ENCODE measurements at places on chromosomes 1 and 21.

- peak; percentile 53 for DNase-seq
Observed at GRCh38 chr1:231629132-231629531, 2.5 kb downstream of the DISC1 start.

DNA sequence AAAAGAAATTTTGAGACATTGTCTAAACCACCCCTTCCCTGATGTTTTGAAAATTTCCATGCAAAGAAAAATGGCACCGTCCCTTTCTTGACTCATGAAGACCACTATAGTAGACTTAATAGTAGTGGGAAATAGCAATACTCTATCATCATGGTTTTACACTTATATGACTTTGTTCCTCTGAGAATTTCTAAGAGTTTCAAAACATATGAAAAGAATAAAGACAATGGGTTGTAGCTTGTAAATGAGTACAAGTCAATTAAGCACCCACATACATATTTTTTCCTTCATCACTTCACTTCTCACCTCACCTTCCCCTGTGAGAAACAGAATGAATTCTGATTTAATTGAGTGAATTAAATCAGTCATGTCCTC lies 151.7 kb downstream of the LYPLAL1 start:
- DNase-seq: no peak

GRCh38 chr1:201113451-201114244 lies 1.4 kb upstream of the CACNA1S start:
- no peak for DNase-seq

- DNase-seq: peak; percentile 75
Observed at GRCh38 chr1:31111290-31111951, 45.9 kb upstream of the PUM1 start.

DNA sequence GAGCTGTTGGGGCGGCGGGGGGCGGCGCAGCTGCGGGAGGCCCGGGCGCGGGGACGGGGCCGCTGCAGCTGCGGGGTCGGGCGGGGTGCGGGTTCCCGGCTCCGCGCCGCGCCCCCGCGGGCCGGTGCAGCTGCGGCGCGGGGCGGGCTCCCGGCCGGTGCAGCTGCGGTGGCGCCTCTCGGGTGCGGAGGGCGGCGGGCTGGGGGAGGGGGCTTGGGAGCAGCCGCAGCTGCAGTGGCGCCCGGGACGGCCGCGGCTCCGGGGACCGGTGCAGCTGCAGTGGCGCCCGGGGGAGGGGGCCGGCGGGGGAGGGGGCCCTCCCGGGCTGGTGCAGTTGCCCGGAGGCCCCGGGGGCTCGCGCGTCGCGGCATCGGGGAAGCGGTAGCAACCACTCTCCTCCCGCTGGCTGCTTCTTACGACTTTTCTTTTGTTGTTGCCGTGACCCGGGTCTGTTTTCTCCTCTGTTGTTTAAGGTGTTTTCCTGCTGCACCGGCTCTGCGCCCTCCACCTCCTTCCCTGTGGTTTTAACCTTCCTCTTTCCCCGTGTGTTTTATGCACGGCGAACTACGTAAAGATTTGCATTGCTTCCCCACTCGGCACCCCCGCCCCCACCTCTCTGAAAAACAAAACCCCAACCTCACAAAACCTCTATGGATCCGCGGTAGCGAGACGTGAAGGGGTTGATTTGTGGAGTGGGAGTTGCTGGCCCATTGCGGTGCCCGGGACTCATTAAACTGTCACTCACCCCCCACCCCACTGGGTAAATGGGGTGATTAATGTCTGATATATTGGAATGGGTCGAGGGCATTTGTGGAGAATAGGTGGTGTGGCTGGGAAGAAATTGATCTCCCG lies 1.7 kb upstream of the ZBTB18 start:
- DNase-seq: no peak

- no peak for DNase-seq
Observed at GRCh38 chr1:205232945-205233397, 5.2 kb downstream of the TMCC2 start.

- DNase-seq: no peak
Observed at GRCh38 chr1:21005466-21006239, 171.0 kb downstream of the EIF4G3 start.

GRCh38 chr1:84583648-84584047 lies 9.4 kb upstream of the CTBS start:
- DNase-seq: no peak

- no peak for DNase-seq
Observed at GRCh38 chr1:29758781-29759499, 522.6 kb downstream of the PTPRU start.

DNA sequence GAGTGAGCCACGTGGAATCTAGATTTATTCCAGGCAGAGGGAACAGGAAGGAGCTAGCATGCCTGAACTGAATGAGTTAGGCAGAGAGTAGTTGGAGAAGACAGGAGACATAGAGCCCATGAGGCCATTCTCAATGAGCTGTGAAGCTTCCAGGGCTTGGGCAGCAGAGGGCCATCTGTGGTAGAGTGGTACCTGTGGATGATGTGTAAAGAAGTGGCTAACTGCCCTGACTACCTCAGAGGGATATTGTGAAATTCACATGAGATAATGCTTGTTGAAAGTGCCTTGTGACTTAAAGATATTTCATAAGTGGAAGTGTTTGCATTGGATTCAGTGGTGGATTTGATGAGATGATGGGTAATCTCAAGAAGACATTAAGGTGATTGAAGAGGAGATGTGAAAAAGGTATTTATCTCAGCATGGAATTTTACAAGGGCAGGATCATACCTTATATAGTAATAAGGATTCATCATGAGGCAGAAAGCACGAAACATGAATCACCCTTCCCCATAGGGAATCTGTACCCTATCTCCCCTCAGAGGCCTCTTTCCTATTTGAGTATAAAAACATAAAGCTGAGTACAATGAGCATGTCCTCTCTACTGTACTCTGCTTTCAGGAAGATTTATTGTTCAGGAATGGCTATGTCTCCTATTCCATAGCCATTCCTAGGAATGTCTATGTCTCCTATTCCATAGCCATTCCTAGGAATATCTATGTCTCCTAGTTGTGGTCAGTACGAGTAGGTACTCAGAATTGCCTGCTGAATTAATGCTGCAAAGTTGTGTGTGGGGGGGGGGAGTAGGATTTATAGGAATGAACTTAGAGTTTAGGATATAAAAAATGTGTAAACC lies 146.8 kb downstream of the PAPPA2 start:
- no peak for DNase-seq

DNA sequence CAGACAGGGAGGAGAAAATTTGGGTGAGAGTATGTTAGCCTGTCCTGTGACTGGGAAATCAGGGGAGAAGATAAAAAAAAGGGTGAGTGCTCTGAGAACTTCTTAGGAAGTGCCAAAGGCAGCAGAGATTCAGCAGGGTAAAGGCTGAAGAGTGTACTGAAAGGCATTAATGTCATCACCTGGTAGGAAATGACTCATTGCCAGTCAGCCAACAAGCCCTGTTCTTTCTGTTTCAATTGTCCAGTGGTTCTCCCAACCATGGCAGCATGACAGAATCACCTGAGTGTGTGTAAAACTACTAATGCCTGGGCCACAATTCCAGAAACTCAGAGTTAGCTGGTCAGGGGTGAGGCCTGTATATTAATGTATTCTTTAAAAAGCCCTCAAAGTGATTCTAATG lies 83.5 kb downstream of the INTS7 start:
- DNase-seq: no peak

- DNase-seq: no peak
Observed at GRCh38 chr1:199272628-199273086, 633.8 kb downstream of the PTPRC start.

DNA sequence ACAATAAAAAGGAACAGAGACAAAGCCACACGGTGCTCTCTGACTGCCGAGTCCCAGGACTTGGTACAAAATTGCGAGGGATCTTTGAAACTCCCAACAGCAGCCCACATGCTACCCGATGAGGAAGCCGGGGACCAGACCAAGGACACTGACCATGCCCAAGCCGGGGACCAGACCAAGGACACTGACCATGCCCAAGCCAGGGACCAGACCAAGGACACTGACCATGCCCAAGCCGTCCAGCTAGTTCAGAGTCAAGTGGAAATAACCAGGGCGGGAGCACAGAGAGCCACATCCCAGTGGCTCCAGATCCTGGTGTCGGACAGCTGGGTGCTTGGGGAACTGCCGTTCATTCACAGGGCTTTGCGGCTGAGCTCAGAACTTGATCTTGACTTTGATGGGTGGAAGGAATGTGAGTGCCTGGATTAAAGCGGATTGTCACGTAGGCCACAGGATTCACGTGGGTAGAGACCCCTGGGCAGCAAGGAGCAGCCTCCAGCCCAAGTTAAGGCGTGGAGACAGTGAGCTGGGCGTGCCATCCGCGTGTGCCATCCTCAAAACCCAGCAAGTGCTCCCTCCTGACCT lies 16.5 kb upstream of the TRAPPC10 start:
- no peak for DNase-seq

- DNase-seq: no peak
Observed at GRCh38 chr1:223216531-223217205, 73.6 kb upstream of the TLR5 start.

- no peak for DNase-seq
Observed at GRCh38 chr21:41504030-41504429, 3.9 kb downstream of the TMPRSS2 start.

- no peak for DNase-seq
Observed at GRCh38 chr1:182003025-182003725, 58.3 kb downstream of the ZNF648 start.

DNA sequence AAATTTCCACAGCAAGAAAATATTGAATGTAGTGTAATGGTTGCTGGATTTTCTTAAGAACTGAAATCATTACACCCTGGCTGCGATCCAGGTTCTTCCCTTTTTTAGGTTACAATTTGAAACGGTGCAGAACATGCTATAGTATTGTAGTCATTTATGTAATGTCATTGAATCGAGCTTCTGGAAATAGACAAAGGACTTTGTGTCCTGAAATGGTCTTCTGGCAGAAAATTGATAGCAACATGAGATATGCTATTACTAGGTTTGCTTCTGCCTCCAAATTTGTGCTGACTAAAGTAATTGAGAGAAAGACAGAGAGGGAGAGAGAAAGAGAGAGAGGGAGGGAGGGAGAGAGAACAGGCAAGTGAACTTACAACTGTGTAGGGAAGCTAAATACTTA lies 146.2 kb upstream of the NFIA start:
- no peak for DNase-seq

GRCh38 chr1:223731133-223731770 lies 18.9 kb downstream of the CAPN2 start:
- peak; percentile 90 for DNase-seq

DNA sequence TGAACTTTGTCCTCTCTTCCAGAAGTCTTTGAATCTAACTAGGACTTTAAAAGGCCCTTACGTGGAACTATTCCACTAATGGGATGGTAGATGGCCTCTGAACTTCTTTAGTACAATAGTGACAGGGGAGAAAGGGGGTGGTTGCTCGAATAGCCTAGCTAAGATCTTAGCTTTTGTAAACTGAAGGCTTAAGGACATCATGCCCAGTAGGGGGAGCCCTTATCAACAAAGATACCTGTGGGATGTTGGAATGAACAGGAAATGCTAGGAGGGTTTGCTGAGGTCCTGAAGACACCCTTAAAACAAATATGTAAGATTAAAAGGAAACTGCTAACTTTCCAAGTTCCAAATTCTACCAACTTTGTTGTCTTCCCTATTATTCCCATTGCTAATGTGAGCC lies 33.2 kb downstream of the NHLH2 start:
- DNase-seq: peak; percentile 35

DNA sequence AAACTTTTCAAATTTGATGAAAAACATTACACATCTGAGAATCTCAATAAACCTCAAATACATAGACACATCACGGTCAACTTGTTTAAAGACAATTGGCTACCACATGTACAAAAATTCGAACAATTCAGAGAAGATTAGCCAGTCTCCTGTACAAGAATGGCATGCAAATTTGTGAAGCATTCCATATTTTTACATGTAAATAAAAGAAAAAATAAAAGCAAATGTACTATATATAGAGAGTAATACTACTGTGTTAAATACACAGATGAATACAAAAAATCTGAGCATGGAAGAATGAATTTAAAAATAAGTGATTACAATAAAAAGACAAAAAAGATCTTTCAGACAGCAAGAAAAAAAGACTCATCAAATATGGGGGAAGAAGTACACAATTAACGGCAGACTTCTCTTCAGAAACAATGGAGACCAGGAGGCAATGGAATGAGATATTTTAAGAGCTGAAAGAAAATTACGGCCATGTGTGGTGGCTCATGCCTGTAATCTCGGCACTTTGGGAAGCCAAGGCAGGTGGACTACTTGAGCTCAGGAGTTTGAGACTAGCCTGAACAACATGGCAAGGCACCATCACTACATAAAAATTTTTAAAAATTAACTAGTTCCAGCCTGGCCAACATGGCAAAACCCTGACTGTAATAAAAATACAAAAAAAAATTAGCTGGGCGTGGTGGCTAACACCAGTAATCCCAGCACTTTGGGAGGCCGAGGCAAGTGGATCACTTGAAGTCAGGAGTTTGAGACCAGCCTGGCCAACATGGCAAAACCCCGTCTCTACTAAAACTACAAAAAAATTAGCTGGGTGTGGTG lies 23.2 kb downstream of the HAX1 start:
- no peak for DNase-seq

GRCh38 chr1:187266051-187266450 lies 437.3 kb downstream of the PLA2G4A start:
- DNase-seq: no peak

GRCh38 chr1:99062192-99062591 lies 57.5 kb upstream of the PLPPR5 start:
- no peak for DNase-seq

DNA sequence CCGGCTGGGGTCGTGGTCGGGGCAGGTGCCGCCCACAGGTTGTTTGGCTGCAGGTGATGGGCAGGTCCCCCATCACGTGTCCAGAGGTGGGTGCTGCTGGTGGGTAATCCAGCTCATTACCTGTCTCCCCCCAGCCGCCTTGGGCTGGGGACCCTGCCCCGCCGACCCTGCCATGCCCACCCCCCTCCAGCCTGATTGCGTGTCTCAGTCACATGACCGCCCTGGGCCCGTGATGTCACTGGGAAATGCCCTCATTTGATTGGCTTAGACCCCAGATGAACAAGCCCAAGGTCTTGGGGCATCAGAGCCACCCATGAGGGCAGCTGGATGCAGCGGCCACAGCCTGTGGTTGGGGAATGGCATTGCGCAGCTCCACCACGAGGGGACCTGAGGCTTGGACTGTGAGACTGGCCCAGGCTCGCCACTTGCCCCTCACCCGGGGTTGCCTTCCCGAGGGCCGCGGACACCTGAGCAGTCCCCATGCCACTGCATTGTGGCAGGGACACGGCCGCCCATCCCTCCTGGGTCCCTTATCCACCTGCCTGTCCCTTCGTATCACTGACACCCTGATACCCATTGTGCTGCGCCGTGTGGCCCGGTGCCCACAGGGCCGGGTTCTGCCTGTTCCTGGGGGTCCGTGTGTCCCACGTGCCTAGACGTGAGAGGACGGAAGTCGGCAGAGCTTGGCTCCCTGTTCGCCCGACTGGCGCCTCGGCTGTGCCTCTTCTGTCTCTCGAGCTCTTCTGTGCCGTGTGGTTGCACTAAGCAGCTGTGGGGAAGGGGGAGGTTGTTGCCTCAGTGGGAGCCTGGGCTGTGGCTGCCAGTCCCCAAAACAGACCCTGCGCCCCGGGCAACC lies 68.0 kb downstream of the FAAP20 start:
- DNase-seq: no peak

- DNase-seq: no peak
Observed at GRCh38 chr1:209106237-209106741, 477.2 kb upstream of the CAMK1G start.

- no peak for DNase-seq
Observed at GRCh38 chr21:14677639-14678179, 131.6 kb upstream of the SAMSN1 start.
